ENCODE measurements at places on chromosomes 6 and 20.
A peak's percentile ranks its signal among the peaks of the same experiment; 100 is the strongest.

- no peak for DNase-seq
These were observed 253.3 kb upstream of the ECI2 start for GRCh38 chr6:4388675-4389074.

- DNase-seq: peak; percentile 48
These were observed 28.5 kb upstream of the DTNBP1 start for GRCh38 chr6:15691250-15691869.

- DNase-seq: no peak
These were observed 29.4 kb downstream of the LAMA5 start for GRCh38 chr20:62337558-62338293.

- DNase-seq: no peak
These were observed 35.7 kb downstream of the RRBP1 start for GRCh38 chr20:17646209-17646960.

GRCh38 chr20:19397666-19398065 lies 185.2 kb downstream of the SLC24A3 start:
- DNase-seq: no peak

DNA sequence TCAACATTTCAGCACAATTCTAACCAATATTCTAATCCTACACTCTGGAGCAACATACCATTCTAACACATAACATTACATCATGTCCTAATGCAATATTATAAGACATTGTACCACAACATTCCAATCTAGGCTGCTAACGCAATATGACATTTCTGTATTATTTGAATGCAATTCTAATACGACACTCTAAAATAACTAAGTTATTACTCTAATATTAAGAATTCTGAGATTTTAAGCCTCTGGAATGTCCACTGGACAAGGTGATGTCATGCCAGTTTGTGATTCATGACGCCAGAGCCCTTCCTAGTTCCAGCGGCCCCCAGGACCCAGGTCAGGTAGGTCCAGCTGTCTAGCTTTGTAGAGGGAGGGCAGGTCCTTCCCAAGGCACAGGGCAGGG lies 69.7 kb upstream of the SIRPA start:
- no peak for DNase-seq

- no peak for DNase-seq
These were observed 2.4 kb downstream of the SYNE1 start for GRCh38 chr6:152634773-152635172.

- no peak for DNase-seq
These were observed 8.4 kb upstream of the SPINT3 start for GRCh38 chr20:45523821-45524220.

- peak; percentile 56 for DNase-seq
These were observed 3.5 kb downstream of the MYLK2 start for GRCh38 chr20:31822421-31823330.

DNA sequence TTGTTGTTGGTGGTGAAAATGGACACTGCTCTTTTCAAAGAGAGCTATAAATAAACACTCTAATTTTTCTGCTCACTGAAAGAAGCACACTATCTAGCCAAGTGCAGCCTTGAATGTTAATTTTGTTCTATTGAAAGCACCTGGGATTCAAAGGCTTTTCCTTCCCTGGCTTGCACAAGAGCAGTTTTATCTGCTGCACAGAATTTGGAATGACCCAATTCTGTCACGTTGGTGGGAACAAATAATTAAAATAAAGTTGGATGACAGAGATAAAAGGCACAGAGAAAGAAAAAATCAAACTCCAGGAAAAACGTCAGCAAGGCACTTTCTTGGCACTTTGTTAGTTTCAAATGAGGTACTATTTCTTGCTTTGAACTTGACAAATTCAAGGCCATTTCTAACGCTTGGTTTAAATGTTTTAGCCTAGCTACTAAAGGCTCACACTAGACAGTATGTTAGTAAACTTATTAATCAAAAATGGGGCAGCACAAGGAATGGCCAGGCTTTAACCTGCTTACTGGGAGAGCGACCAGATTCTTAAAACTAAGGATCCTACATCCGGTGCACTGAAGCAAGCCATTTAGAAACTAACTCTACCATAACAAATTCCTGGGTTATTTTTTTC lies 145.5 kb upstream of the ARG1 start:
- DNase-seq: no peak

GRCh38 chr6:163954088-163954775 lies 539.7 kb downstream of the QKI start:
- no peak for DNase-seq

DNA sequence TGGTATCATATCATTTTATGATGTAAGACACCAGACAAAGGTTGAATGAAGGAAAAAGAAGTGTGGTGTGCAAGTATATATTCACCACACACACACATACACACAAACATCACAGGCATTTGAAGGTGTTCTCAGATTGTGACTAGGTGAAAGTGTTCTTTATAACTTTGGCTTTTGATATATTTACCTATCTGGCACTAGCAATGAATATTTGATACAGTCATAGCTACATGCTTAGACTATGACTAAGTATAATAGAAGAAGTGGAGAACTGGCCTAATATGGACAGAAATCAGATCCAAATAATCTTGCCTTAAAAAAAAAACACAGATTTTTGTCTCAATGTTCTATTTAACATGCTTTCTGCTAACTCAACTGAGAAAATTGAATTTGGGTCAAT lies 809.9 kb downstream of the KIF16B start:
- no peak for DNase-seq

DNA sequence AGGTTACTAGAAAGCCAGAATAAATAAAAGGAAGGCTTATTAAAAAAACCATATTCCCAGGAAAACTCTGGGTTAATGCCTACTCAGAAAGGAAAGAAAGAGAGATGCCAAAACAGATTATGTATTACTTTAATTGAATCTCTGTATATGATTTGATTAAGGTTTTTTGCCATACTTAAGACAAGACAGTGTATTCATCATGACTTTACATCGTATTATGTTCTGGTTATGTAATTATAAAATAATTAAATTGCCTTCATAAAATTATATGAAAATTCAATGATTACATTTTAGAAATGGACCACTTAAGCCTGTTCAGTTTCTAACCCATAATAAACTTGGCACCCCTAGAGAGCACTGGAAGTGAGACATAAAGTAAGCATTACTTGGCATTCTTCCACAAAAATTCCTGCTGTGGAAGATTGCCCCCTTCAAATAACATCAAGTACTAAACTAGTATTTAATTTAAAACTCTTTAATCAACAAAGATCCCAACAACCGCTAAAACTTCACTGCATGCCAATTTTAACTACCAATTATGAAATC lies 20.8 kb upstream of the IBTK start:
- DNase-seq: no peak

DNA sequence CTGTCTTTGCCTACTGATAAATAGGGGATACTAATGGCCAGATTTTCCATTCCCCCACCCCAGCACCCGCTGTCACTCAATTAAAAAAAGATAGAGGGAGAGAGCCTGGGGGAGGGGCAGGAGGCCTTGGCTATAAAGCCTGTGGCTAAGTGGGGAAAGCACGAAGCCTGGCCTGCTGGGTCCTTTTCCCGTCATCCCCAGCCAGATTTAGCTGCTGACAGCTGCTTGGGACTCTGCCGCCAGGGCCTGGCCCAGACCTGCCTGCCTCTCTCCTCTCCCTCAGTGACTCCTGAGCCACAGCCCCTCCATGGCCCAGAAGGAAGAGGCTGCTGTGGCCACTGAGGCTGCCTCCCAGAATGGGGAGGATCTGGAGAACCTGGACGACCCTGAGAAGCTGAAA lies at the start of gene APOBEC2:
TSS of gene APOBEC2 (plus strand) at position 162 of the 400 bp plus-strand sequence. CDS start at position 308, 146 bp downstream.
- DNase-seq: no peak

- no peak for DNase-seq
These were observed 17.9 kb downstream of the RPF2 start for GRCh38 chr6:110999634-111000270.

GRCh38 chr6:159762681-159763293 lies 942 bp downstream of the ACAT2 start:
- DNase-seq: peak; percentile 11

DNA sequence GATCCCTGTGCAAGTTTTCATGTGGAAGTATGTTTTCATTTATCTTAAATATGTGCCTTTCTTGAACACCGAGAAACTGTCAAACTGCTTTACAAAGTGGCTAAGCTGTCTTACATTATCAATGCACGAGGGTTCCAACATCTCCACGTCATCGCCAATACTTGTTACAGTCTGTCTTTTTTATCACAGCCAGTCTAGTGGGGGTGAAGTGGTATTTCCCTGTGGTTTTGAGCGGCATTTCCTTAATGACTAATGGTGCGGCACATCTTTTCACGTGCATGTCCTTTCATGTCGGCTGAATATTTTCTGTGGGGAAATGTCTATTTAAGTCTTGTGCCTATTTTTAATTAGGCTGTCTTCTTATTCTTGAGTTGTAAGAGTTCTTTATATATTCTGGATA lies 280.4 kb downstream of the FOXC1 start:
- DNase-seq: no peak

DNA sequence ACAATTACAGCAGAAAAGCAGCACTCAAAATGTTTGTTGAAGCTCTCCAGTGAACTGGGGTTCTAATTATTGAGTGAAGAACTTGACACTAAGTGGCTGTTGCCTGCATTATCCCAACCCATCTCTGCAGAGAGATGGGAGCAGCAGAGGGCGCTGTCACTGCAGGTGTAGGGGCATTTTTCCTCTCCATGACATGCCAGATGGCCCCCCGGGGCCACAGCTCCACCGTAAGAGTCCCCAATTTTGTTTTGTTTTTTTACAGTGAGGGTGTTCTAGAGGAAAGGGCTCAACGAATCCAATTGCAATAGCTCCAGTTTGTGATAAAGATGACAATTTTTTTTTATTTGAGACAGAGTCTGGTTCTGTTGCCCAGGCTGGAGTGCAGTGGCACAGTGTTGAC lies 1.9 kb upstream of the FUCA2 start:
- DNase-seq: peak; percentile 27

GRCh38 chr20:21967481-21967880 lies 262.0 kb downstream of the PAX1 start:
- no peak for DNase-seq

- DNase-seq: no peak
These were observed 198.2 kb upstream of the SSTR4 start for GRCh38 chr20:22836877-22837276.

- no peak for DNase-seq
These were observed 15.9 kb upstream of the TFB1M start for GRCh38 chr6:155330133-155330734.

- no peak for DNase-seq
These were observed 118.9 kb downstream of the QKI start for GRCh38 chr6:163533443-163533842.

GRCh38 chr6:162854228-162854627 lies 126.5 kb downstream of the PACRG start:
- no peak for DNase-seq

GRCh38 chr6:14645841-14646240 lies 528.3 kb downstream of the CD83 start:
- no peak for DNase-seq

DNA sequence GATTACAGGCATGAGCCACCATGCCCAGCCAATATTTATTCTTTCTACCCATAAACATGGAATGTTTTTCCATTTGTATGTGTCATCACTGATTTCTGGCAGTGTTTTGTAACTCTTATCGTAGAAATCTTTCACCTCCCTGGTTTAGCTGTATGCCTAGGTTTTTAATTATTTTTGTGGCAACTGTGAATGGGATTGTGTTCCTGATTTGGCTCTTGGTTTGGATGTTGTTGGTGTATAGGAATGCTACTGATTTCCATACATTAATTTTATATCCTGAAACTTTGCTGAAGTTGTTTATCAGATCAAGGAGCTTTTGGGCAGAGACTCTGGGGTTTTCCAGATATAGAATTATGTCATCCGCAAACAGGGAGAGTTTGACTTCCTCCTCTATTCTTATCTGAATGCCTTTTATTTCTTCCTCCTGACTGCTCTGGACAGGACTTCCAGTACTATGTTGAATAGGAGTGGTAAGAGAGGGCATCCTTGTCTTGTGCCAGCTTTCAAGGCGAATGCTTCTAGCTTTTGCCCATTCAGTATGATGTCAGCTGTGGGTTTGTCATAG lies 198.6 kb downstream of the ZDHHC14 start:
- DNase-seq: no peak

- no peak for DNase-seq
These were observed 116.5 kb upstream of the ESR1 start for GRCh38 chr6:151690768-151691562.

DNA sequence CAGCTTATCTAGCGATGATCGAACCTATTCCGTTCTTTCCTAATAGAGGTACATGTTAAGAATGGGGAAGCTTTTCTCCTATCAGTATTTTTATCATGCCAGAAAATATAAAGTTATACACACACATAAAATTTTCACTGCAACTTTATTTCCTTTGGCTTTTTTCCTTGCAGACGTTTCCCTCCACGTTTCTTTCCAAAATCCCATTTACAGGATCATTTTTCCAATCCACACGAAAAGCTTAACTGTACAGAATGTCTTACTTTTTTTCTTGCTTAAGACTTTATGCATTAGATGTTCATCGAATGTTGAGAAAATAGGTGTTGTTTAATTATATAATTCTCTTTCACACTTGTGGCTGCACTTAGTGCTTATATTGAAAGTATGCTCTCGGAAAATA lies 62.9 kb upstream of the HDGFL1 start:
- DNase-seq: no peak

- DNase-seq: no peak
These were observed 1066.8 kb upstream of the CITED2 start for GRCh38 chr6:140441256-140441655.

Measured in T-helper 2 cell (primary cell).